ENCODE measurements at places on chromosomes 6 and 20. TPM values are rescaled to one million over a fixed set of nuclear protein-coding genes. Genes with fewer than 3 reads are reported as not detected.

TEAD3 gene
- total RNA-seq, result 17.0 TPM

SPAG4 gene
- 4.2 TPM for total RNA-seq

MAP7 gene
- 18.3 TPM for total RNA-seq

TNFRSF6B gene
- total RNA-seq, result 5.3 TPM

DNMT3B gene
- total RNA-seq, result 1.1 TPM

ARMH2 gene
- total RNA-seq, result 0.68 TPM

FRK gene
- total RNA-seq, result 7.4 TPM

TRIM31 gene
- total RNA-seq, result 0.62 TPM

KCNB1 gene
- total RNA-seq, result 0.53 TPM

MRAP2 gene
- 0.74 TPM for total RNA-seq

SULF2 gene
- 34.6 TPM for total RNA-seq

SAMD10 gene
- total RNA-seq, result 3.6 TPM

CDC5L gene
- total RNA-seq, result 18.3 TPM

EDN3 gene
- 0.27 TPM for total RNA-seq

SLC35A1 gene
- 41.0 TPM for total RNA-seq

HEY2 gene
- 2.8 TPM for total RNA-seq

MATN4 gene
- total RNA-seq, result not detected

GID8 gene
- 26.2 TPM for total RNA-seq

EFCAB8 gene
- total RNA-seq, result 0.30 TPM

HDGFL1 gene
- total RNA-seq, result not detected

AFDN gene
- total RNA-seq, result 167 TPM

EBF4 gene
- total RNA-seq, result 15.3 TPM

PRSS35 gene
- 0.59 TPM for total RNA-seq

LRRN4 gene
- 42.6 TPM for total RNA-seq

All from lower lobe of right lung (tissue), 2 donors.